ENCODE measurements at places on chromosomes 2 and 18.

DNA sequence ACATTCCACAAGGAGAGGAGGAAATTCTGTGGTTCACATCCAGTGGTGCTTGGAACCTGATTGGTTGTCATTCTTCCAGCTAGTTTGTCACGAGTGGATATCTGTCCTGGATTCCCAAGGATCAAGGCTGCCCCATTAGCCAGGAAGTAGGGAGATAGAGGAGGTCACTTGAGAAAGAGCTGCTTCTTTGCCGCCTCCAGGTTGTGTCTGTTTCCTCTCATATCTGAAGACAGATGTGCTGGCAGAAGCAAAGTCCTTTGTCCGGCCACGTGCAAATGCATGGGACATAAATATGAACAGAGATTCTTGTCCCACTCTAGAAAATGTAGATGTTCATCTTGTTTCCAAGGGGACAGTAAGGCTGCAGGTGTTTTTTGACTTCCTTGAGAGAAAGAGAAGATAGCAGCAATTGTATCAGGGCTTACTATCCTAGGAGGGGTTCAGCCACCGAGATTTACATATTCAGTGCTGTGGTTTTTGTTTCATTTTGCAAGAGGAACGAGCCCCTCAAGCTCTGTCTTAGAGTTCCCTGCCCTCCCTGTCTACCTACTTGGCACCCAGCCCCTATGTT is 174.4 kb downstream of the RPIA start:
- DNase-seq = no peak

- DNase-seq = no peak
Observed at GRCh38 chr2:140895378-140895777, 1235.4 kb downstream of the LRP1B start.

DNA sequence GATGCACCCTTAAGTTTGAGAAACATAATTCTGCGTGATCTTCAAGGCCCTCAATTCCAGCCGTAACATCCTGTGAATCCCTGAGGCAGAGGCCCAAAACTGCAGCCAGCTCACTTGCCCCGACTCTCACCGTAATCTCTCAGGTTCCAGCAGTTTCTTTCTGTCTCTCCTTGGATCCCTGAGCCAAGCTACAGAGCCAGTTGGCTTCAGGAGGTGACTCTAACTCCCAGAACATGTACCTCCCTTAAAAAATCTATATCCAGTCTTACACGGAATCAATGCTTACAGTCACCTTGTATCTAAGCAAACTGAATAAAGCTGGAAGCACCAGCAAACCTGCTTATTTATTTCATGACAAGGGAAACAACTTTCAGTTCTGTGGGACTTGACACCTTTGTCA is 300.4 kb downstream of the SETBP1 start:
- no peak for DNase-seq

DNA sequence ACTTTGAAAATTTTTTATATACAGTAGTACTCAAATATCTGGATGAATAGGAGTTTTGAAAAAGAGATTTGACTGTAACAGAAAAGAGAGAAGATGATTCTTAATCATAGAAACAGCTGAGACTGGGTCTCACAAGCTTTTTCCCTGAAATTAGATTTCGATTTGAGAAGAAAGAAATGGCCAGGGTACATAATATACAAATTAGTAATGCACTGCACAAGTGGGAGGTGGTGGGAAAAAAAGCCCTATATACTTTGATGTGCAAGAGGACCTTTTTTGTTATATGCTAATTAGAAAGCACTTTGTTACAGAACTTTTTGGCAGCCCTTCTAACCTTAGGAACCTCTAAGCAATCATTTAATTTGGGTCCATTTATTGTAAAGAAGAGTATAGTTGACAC is 62.9 kb downstream of the EML4 start:
- no peak for DNase-seq

- DNase-seq = no peak
Observed at GRCh38 chr2:85175369-85176299, 42.4 kb downstream of the TCF7L1 start.

DNA sequence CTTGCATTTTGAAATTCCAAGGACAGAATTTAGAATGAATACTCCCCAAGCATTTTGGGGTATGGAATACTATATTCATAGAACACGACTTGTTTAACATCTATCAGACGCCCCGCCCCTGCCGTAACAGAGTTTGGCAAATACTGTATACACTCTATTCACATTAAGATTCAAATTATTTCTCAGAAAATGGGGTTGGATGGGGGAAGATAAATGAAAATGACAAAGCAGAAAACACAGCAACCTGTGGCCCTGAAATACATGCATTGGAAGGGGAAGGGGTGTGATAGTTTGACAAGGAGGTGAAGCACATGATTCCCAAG is 634.6 kb upstream of the SLC39A10 start:
- no peak for DNase-seq

GRCh38 chr2:16104949-16105668 is 164.8 kb downstream of the MYCN start:
- DNase-seq = no peak

- DNase-seq = no peak
Observed at GRCh38 chr2:128439791-128440665, 121.4 kb upstream of the HS6ST1 start.

- no peak for DNase-seq
Observed at GRCh38 chr2:94987074-94988020, 38.2 kb upstream of the MAL start.
